ENCODE measurements at places on chromosomes 16 and 17. TPM values are rescaled to one million over a fixed set of nuclear protein-coding genes. Genes with fewer than 3 reads are reported as not detected.

Gene NPIPB5
- total RNA-seq = 503 TPM

Gene TEKT3
- total RNA-seq = not detected

Gene MRTFB
- total RNA-seq = 26.6 TPM

Gene TEDC2
- 56.0 TPM for total RNA-seq

Gene MFAP4
- 0.65 TPM for total RNA-seq

Gene CSH1
- total RNA-seq = not detected

Gene APOBR
- 3.4 TPM for total RNA-seq

Gene HBZ
- total RNA-seq = not detected

Gene CA7
- not detected for total RNA-seq

Gene TOM1L1
- total RNA-seq = not detected

Gene SOST
- total RNA-seq = not detected

Gene CCL2
- total RNA-seq = not detected

GRCh38 chr17:39845052-39845846, 18.9 kb downstream of the IKZF3 start:
- DNase-seq = no peak

DNA sequence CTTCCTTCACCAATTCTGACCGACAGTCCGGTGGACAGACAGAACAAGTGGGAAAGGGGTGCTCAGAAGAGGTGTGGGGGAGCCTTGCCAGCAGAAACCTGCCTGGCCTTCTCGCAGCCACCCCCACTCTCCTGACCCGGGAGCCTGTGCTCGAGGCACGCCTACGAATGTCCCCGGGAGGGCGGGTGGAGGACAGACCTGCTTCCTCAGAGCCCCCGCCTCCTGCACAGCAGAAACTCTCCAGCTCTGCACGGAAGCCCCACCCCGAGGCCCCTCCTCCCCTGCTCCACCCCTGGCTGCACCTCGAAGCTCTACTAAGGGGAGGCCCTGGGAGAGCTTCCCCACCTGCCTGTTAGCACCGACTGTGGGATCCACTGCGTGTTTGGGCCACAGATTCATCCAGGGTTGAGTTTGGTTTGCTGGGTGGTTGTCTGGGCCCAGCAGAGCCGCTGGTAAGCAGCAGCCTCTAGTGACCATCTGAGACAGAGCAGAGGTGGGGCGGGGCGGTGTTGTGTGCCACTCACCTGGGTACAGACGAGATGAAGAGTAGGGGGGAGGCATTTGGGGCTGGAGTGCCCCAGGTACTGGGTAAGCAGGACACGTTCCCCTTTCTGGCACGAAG, 6.2 kb downstream of the TAF1C start:
- no peak for DNase-seq

DNA sequence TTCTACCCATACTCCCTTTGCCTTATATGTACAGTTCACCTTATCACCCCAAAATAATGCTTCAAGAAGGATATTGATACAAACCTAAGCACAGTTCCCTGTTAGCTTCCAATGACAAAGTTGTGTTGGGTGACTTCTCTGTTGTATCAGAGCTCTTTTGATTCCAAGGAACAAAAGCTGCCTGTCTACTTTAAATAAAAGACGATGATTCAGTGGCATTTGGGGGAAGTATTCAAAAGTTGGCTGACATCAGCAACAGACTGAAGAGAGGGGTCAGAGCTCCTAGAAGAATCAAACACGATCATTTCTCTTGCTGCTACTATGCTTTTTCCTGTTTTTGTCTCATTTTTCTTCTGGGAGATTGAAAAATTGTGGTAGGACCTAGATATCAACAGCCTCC, 69.4 kb upstream of the CA10 start:
- DNase-seq = no peak

DNA sequence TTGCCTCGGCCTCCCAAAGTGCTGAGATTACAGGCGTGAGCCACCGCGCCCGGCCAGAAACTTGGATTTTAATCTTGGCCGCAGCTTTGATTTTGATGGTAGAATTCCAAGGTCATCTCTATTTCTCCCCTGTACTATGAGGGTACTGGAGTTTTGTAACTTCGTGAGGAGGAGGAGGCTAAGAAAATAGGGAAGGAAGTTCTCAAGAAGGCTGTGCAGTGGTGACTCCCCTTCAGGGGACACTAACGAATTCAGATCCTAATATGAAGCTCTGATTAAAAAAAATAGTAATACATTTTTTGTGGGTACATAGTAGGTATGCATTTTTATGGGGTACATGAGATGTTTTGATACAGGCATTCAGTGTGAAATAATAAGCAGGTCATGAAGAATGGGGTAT, 55.9 kb downstream of the LDHD start:
- DNase-seq = no peak

DNA sequence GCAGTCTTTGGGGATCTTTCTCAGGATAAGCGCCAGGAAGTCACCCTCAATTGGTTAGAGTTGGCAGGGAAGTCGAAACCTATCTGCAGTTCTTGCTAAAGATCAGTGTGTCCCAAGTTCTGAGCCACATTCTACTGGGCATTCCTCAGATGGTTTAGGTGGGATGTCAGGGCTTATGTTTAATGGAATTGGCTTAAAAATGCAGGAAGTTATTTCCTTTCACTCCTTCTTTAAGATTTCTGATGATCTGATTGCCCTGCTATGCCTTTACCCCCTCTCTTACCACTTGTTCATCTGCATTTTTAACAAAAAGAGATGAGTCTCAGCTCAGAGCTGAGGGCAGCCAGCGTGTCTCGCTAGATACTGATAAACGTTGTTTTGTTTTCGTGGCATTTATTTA, 30.8 kb downstream of the FOXL1 start:
- DNase-seq = no peak

DNA sequence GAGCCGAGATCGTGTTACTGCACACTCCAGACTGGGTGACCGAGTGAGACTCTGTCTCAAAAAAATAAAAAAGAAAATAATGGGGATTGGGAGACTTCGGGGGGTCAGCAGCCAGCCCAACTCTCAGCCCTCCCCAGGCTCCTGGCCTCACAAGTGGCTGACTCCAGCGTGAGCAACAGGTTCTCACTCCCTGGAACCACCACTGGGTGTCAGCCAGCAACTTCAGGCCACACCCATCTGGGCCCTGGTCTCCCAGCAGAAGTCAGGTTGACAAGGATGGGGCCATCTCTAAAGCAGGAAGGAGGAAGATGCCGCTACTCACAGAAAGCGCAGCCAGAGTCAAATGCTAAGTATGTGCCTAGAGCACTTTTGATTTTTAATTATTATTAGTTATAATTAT, 139.4 kb downstream of the C16orf78 start:
- peak; percentile 36 for DNase-seq

- DNase-seq = no peak
Observed at GRCh38 chr17:15490634-15491261, 23.3 kb upstream of the CDRT4 start.

DNA sequence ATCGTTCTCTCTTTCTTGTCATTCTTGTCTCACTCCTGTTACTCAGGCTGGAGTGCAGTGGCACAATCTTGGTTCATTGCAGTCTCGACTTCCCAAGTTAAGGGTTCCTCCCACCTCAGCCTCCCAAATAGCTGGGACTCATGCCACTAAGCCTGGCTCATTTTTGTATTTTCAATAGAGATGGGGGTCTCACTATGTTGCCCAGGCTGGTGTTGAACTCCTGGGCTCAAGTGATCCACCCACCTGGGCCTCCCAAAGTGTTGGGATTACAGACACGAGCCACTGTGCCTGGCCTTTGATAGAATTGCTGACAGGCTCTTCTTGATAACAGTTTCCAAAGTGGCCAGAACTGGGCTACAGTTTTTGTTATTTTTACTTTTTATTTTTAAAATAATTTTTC, 32.3 kb downstream of the TPPP3 start:
- DNase-seq = no peak

DNA sequence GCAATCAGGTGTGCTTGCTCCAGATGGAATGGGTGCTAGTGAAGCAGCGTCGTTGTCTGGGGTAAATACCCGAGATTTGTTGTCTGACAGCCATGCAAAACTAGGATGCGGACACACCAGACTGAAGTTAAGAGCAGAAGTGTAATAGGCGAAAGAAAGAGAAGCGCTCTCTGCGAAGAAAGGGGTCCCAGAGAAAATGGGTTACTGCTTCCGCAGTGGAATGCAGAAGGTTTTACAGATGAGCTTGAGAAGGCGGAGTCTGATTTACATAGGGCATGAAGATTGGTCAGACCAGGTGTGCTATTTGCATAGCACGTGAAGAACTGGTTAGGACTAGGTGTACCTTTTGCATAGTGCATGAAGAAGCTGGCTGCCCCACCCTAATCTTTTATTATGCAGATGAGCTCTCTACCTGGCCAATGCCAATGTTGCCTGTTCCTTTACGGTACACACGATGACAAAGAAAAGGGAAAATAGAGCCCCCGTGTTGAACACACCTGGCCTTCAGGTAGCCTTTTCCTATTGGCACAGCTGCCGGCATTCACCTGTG, 32.0 kb upstream of the SNN start:
- DNase-seq = no peak

GRCh38 chr16:64910356-64910755, 211.5 kb downstream of the CDH11 start:
- DNase-seq = no peak

DNA sequence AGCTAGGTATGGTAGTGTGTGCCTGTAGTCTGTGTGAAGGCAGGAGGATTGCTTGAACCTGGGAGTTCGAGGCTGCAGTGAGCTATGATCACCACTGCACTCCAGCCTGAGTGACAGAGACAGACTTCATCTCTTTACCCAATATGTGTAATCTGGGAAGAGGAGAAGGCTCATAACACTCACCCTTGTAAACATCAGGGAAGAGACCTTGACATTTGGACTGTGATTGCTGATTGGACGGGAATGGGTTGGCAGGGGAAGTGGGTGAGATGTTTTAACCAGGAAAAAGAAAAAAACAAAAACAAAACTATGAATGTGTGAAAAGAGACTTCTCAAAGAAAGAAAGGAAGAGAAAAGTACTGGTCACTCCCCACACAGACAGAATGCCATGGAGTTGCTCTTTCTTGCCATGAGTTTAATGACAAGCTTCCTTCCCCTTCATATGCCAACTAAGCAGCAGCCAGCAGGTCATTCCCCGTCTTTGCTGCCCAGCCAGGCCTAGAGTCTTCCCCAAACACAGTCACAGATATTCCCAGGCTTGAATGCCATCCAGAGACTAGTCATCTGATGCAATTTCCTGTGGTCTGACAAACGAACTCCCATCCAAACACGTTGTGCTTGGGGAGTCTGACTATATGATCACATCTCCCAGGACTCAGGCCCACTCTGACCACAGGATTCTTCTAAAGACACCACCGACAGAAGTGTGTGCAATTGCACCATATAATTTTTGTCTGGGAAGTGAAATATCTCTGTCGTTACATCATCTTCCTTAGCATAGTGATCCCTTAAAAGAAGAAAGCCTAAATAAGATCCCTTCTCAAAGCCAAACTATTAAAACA, 3.6 kb upstream of the XAF1 start:
- no peak for DNase-seq

DNA sequence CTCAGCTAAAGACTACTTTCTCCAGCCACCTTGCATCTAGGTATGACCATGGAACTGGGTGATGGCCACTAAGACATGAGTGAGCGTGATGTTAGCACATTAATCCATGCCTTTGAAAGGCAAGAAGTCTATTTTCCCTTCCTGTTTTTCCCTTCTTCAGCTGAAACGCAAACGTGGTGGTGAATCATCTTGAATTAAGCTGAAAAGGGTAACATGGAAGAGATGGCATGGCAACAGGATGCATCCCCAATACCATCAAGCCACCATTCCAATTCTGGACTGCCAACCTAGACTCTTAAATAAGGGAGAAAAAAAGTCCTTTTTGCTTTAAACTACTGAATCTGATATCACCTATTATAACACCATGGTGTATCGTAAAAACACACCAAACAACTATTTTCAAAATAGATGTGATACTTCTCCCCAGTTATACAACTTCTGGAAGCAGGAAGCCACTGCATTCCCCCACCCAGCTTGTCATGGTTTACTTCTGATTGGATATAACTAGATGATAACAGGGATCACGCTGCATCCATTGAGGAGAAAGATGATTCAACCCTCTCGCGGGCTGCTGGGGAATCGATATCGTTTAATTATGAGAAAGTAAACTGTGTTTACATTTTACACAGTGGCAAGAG, 368.6 kb downstream of the CDH13 start:
- no peak for DNase-seq

- DNase-seq = no peak
Observed at GRCh38 chr17:10186771-10187410, 11.5 kb downstream of the GAS7 start.

DNA sequence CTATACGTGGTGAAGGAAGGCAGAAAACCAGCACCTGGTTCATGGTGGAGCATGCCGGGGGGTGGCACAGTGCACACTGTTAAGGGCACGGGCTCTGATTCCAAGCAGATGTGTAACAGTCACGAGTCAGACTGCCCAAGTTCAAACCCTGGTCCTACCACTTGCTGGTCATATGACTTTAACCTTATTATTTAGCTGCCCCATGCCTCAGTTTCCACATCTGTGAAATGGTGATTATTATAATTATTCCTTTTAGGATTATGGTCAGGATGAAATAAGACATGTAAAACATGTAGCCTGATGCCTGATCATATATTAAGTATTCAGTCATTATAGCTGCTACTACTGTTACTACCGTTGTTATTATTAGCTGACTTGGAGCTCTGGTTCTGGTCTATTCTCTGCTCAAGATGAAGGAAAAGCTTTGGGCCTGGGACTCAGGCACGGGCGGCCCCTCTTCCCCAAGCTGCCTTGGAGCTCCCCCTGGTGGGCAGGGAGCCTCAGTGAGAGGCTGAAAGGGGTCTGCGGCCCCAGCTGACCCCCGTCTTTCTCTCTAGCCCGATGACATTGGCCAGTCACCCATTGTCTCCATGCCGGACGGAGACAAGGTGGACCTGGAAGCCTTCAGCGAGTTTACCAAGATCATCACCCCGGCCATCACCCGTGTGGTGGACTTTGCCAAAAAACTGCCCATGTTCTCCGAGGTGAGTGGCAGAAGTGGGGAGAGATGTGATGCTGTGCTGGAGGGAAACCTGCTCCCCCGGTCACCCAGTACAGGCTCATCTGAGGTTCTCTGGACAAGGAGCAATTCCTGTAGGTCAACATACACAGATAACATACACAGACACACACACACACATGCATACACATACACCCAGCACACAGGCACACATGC, 14.0 kb downstream of the NR1D1 start:
- peak; percentile 77 for DNase-seq

DNA sequence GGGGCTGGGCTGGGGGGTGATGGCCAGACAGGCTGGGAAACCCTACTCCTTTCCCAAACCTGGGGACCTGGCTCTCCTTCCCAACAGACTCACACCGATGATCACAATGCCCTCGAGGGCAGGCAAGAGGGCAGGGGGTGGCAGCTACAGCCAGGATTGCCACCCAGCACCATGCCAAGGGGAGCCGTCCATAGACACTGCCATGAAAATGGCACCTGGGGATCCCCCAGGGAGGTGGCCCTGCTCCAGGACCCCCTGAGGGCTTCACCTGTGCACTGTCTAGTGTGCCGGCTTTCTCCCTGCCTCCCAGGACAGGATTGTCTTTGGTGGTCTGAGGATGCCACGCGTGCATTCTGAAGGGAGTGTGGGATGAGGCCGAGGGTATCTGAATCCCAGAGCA, 24.6 kb downstream of the RPH3AL start:
- DNase-seq = no peak

All from OCI-LY7 (cell line).